Small intestine (tissue), 16 donors: ENCODE measurements at places on chromosomes 1 and 21. TPM values are rescaled to one million over a fixed set of nuclear protein-coding genes. Genes with fewer than 3 reads are reported as not detected.

The SELP gene
- 1.4 TPM for polyA plus RNA-seq

The SPRR2A gene
- polyA plus RNA-seq = 2.2 TPM

The UTP25 gene
- polyA plus RNA-seq = 9.8 TPM

The CCDC27 gene
- 0.27 TPM for polyA plus RNA-seq

The RXFP4 gene
- 1.3 TPM for polyA plus RNA-seq

The GORAB gene
- polyA plus RNA-seq = 5.8 TPM

The TTC39A gene
- polyA plus RNA-seq = 9.3 TPM

The LCE1D gene
- not detected for polyA plus RNA-seq

The BRINP3 gene
- polyA plus RNA-seq = 61.2 TPM

The KRTAP21-2 gene
- polyA plus RNA-seq = not detected

The KLF17 gene
- polyA plus RNA-seq = not detected

The APH1A gene
- 193 TPM for polyA plus RNA-seq

The ADAM30 gene
- polyA plus RNA-seq = not detected

The CD1E gene
- not detected for polyA plus RNA-seq

The HENMT1 gene
- polyA plus RNA-seq = 10.8 TPM

The UBIAD1 gene
- polyA plus RNA-seq = 3.8 TPM

The OR2T2 gene
- polyA plus RNA-seq = not detected

The TSPEAR gene
- polyA plus RNA-seq = 0.27 TPM

The SRRM1 gene
- polyA plus RNA-seq = 107 TPM

The ANKRD65 gene
- polyA plus RNA-seq = 1.7 TPM

The ELF3 gene
- polyA plus RNA-seq = 708 TPM

The KRTAP10-3 gene
- polyA plus RNA-seq = not detected

The GBP7 gene
- 0.09 TPM for polyA plus RNA-seq

The S100A9 gene
- 107 TPM for polyA plus RNA-seq

The OLIG2 gene
- not detected for polyA plus RNA-seq

The CASP9 gene
- polyA plus RNA-seq = 13.8 TPM

The SYCP1 gene
- polyA plus RNA-seq = 0.06 TPM

The ADORA3 gene
- polyA plus RNA-seq = 4.4 TPM

The SESN2 gene
- 41.3 TPM for polyA plus RNA-seq

The DDAH1 gene
- 21.9 TPM for polyA plus RNA-seq

The ANKRD45 gene
- not detected for polyA plus RNA-seq

The PGLYRP4 gene
- polyA plus RNA-seq = not detected

The EMC1 gene
- polyA plus RNA-seq = 15.1 TPM

The TRIM67 gene
- polyA plus RNA-seq = not detected

The CFHR4 gene
- polyA plus RNA-seq = not detected

The KMO gene
- 0.45 TPM for polyA plus RNA-seq

The GFI1 gene
- polyA plus RNA-seq = 3.0 TPM

The IRF6 gene
- polyA plus RNA-seq = 29.5 TPM

The AADACL3 gene
- not detected for polyA plus RNA-seq

The RPL11 gene
- polyA plus RNA-seq = 3,255 TPM

The ADSS2 gene
- polyA plus RNA-seq = 56.2 TPM

The ADAMTS5 gene
- 4.4 TPM for polyA plus RNA-seq

The PLA2G2F gene
- polyA plus RNA-seq = not detected

The KIF14 gene
- polyA plus RNA-seq = not detected

The PLA2G2D gene
- polyA plus RNA-seq = 0.40 TPM
